Activated naive CD4-positive, alpha-beta T cell treated with anti-CD3 and anti-CD28 coated beads for 36 hours (primary cell): ENCODE measurements at places on chromosomes 11 and 22. TPM values are rescaled to one million over a fixed set of nuclear protein-coding genes. Genes with fewer than 3 reads are reported as not detected.

The ANKK1 gene
- total RNA-seq, result not detected

The FAM227A gene
- total RNA-seq, result 0.35 TPM

The MYOD1 gene
- not detected for total RNA-seq

The GAS2L1 gene
- 0.12 TPM for total RNA-seq

The KCNE3 gene
- total RNA-seq, result not detected

The KRTAP5-5 gene
- not detected for total RNA-seq

The CECR2 gene
- total RNA-seq, result not detected

The PICK1 gene
- 17.9 TPM for total RNA-seq

The LMNTD2 gene
- total RNA-seq, result 4.5 TPM

The PANX3 gene
- not detected for total RNA-seq

The SLCO2B1 gene
- total RNA-seq, result not detected

The KCNJ5 gene
- not detected for total RNA-seq

The OR4S1 gene
- not detected for total RNA-seq

The NEFH gene
- 2.5 TPM for total RNA-seq

The TESMIN gene
- 6.2 TPM for total RNA-seq

The CCT8L2 gene
- total RNA-seq, result not detected

The LARGE2 gene
- 0.48 TPM for total RNA-seq

The OR8H3 gene
- total RNA-seq, result not detected

The C11orf52 gene
- not detected for total RNA-seq

The HOATZ gene
- total RNA-seq, result not detected

The FOLH1 gene
- not detected for total RNA-seq

The IL18 gene
- total RNA-seq, result not detected

The CARD18 gene
- not detected for total RNA-seq

The SLC22A6 gene
- total RNA-seq, result not detected

The GLYAT gene
- not detected for total RNA-seq

The NCF4 gene
- 0.50 TPM for total RNA-seq

The NUP160 gene
- total RNA-seq, result 64.8 TPM

The CASP5 gene
- total RNA-seq, result not detected

The RIMBP3B gene
- not detected for total RNA-seq

The APOA4 gene
- total RNA-seq, result not detected

The RASD2 gene
- not detected for total RNA-seq

The IL17REL gene
- total RNA-seq, result 0.12 TPM

The MPEG1 gene
- not detected for total RNA-seq

The SCGB1A1 gene
- not detected for total RNA-seq

The UFD1 gene
- 75.1 TPM for total RNA-seq

The ZNF202 gene
- total RNA-seq, result 5.9 TPM

The TRMT112 gene
- 241 TPM for total RNA-seq

The SAA4 gene
- total RNA-seq, result not detected

The GNG3 gene
- not detected for total RNA-seq

The GALNT18 gene
- total RNA-seq, result 4.7 TPM

The PHOX2A gene
- total RNA-seq, result not detected

The PHETA2 gene
- total RNA-seq, result 0.86 TPM

The XKR3 gene
- total RNA-seq, result not detected

The FAM83F gene
- 1.9 TPM for total RNA-seq

The CTSW gene
- 0.95 TPM for total RNA-seq

The NAA40 gene
- total RNA-seq, result 10.3 TPM

The HORMAD2 gene
- total RNA-seq, result not detected

The LDHAL6A gene
- 0.19 TPM for total RNA-seq

The TRIM64 gene
- not detected for total RNA-seq

The CD3D gene
- 285 TPM for total RNA-seq

The PDE2A gene
- 1.1 TPM for total RNA-seq
